ENCODE measurements at places on chromosomes 2 and 18.

- DNase-seq: no peak
These were observed 31.2 kb downstream of the ZNF516 start for GRCh38 chr18:76463872-76464271.

- DNase-seq: no peak
These were observed 140.3 kb upstream of the SLC8A1 start for GRCh38 chr2:40592218-40592617.

- DNase-seq: no peak
These were observed 273.7 kb upstream of the PKDCC start for GRCh38 chr2:41774011-41774605.

DNA sequence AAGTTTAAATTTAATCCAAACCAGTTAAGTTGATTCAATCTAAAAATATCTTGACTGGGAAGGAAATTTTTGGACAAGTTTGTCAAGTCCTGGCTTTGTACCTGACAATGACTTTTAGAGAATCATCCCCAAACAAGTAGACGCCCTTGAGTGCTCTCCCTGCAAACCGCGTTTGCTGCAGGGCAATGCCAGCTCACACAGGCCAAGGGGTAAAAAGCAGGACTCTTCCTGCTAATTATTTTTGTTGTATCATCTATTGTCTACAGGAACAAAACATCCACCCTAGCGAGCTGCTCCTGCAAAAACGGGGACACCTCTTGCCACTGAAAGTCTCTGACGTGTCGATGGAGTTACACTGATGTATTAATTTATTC lies 10.9 kb downstream of the ID2 start:
- no peak for DNase-seq

- DNase-seq: no peak
These were observed 33.8 kb downstream of the PLA2R1 start for GRCh38 chr2:160028431-160029269.

GRCh38 chr2:54895730-54896129 lies 154.5 kb downstream of the RTN4 start:
- no peak for DNase-seq

GRCh38 chr2:116674188-116674587 lies 1140.3 kb upstream of the DDX18 start:
- DNase-seq: no peak

All from NCI-H446 treated with DMSO at 0.1 percent for 48 hours (cell line).